Stimulated activated CD8-positive, alpha-beta memory T cell treated with anti-CD3 and anti-CD28 coated beads, Interleukin-4, amount 100 ng/mL, for 24 hours (primary cell): ENCODE measurements at places on chromosomes 3 and 15.
A peak's percentile ranks its signal among the peaks of the same experiment; 100 is the strongest.

GRCh38 chr3:150419076-150419868 is 11.2 kb downstream of the TSC22D2 start:
- no peak for DNase-seq

- no peak for DNase-seq
Observed at GRCh38 chr3:71180524-71180923, 403.0 kb downstream of the FOXP1 start.

GRCh38 chr3:177714945-177715344 is 517.7 kb upstream of the TBL1XR1 start:
- DNase-seq, result no peak

- no peak for DNase-seq
Observed at GRCh38 chr3:64441861-64442260, 216.6 kb upstream of the PRICKLE2 start.

- DNase-seq, result no peak
Observed at GRCh38 chr3:82562896-82563295, 801.5 kb upstream of the GBE1 start.

DNA sequence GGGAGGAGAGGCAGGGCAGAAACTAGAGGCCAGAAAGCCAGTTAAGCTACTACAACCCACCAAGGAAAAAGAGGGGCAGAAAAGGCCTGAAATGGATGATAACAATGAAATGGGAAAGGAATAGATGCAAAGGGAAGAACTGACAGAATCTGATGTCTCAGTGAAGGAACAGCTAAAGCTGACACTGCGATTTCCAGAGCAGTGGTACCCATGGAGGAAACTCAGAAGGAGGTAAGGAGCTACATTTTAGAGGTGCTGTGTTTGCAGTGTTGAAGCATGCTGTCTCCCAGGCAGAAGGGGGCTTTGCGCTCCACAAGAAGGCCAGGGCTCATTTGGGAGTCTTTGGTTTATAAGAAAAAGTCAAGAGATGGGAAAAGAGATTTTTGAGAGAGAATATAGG is 38.0 kb downstream of the ZBTB38 start:
- no peak for DNase-seq

DNA sequence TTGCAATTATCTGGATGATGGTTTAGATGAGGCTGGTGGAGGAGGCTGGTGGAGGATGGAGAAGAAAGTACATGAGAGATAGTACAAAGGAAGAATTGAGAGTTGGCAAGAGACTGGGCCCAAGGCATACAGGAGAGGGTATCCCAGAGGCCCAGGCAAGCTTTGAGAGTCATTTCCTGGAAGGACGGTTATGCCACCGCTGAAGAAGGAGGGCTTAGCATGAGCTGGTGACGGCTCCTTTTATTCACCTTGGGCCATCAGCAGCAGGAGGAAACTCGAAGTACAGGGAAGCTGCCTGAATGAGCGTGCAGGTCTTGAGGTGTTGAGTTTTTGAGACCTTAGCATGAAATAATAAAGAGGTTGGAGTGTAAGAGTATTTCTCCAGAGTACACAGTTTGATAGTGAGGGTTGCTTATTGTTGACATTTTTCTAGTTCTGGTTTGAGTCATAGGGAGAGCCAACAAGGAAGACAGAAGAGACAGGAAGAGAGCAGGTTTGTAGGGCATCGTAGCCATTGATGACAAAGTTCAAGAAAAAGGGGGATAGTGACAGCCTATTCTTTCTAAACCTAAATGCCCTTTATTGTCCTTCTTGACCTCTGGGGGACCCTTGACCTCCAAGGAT is 13.8 kb downstream of the THSD4 start:
- DNase-seq, result no peak

- no peak for DNase-seq
Observed at GRCh38 chr3:161977063-161977462, 480.5 kb downstream of the OTOL1 start.

- DNase-seq, result no peak
Observed at GRCh38 chr3:98432575-98432974, 30.4 kb upstream of the OR5K1 start.

GRCh38 chr3:43537225-43537624 is 84.6 kb downstream of the ANO10 start:
- DNase-seq, result no peak

- no peak for DNase-seq
Observed at GRCh38 chr15:84871428-84871985, 13.0 kb upstream of the SLC28A1 start.

DNA sequence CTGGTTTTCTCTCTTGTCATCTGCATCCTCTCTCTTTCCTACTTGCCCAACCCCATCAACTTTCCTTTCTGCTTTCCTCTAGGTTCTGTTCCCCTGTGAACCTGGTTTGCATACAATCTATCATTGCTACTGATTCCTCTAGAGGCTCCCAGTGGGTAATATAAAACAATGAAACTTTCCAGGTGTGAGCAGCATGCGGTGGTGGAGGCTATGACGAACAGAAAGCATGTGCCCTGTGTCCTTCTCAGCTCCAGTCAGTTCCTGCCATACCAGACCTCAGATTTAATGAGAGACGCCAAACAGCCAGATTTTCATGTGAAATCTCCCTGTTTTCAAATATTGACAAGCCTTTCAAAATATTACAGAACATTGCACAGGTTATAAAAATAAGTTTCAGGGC is 3.5 kb upstream of the ACAP2 start:
- DNase-seq, result no peak

DNA sequence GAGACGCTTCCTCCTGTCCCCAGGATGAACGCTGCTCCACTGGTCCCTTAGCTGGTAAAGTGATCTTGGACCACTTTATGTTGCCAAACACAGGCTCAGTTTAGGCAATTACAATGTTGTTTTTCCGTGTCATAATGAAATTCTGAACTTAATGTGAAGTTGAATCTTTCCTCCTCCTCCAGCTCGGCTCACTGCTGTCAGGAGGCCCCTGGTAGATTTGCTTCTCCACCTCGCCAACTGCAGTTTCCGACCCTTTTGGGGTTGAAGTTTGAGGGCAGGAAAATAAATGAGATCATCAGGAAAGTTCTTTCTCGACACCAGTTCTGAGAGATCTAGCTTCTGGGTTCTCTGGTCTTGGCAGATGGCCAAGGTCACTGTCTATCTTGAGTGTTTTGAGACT is 27.8 kb downstream of the CFAP161 start:
- no peak for DNase-seq

GRCh38 chr15:45187894-45188830 is at the start of gene SHF:
TSS of gene SHF (minus strand) at chr15:45187966. CDS start at chr15:45187951, 15 bp downstream.
- peak; percentile 61 for DNase-seq

DNA sequence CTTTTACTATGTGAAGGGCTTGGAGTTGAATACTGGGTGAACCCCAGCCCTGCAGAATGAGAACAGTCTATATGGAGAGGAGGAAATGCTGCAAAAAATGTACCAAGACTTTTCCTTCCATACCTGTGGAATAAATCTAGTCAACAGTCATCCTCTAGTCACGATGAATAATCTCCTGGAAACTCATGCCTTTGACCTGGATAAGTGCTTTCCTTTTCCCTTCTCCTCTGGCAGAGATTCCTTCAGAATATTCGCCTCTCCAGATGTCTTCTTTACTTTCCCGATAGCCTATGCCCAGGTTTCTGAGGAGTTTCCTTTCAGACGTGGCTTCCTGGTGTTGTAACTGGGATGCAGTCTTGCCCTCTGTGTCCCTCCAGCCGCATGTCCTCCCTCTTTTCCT is 28.1 kb downstream of the CCNL1 start:
- no peak for DNase-seq
